ENCODE measurements at places on chromosomes 7 and 10.

DNA sequence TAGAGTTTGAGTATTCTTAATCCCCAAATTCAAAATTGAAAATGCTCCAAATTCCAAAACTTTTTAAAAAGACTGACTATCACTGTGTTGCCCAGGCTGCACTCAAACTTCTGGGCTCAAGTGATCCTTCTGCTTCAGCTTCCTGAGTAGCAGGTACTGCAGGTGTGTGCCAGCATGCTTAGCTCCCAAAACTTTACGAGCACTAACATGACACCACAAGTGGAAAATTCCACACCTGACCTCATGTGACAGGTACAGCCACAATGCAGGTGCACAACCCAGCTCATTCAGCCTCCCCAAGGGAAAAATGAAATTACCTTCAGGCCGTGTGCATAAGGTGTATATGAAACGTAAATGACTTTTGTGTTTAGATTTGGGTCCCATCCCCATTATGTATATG lies 16.5 kb downstream of the CDC123 start:
- no peak for DNase-seq

DNA sequence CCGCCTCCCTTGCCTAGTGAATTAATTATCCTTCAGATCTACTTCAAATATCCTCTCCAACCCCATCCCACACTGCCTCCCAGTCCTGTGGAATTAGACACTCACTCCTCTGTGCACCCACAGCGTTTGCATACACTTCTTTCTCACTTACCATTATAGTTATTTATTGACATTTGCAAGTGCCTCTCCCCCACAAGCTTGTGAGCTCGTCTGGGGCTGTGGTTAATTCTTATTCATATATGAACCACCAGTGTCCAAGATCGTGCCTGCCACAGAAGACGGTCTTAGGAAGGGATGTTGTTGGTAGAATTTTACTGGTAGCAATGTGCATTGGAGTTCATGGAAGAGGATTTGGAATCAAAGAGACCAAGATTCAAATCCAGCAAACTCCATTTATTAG lies 68.1 kb upstream of the AOAH start:
- no peak for DNase-seq

GRCh38 chr10:49631975-49632374 lies 18.1 kb downstream of the CHAT start:
- DNase-seq = no peak

GRCh38 chr10:90481326-90481923 lies 376.4 kb downstream of the HTR7 start:
- no peak for DNase-seq

- DNase-seq = no peak
Measured at GRCh38 chr10:105840288-105840770, 1199.2 kb downstream of the SORCS3 start.

DNA sequence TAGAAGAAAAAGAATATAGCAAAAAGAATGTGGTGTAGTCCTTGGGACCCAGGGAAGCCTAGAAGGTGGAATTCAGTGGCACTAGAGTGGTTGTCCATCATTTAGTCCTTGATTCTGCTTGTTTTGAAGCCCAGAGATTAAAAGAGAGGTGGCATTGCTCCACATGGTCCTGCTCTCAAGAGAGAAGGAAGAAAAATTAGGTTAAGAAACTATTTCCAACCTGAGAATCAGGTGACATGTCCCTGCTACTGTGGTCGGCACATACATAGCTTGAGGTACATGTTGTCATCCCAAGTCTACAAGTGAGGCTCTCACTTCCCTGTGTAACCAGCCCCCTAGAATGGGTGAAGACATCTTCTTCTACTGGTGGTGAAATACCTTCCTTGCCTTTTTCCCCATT lies at the start of gene OR9A2:
Gene OR9A2 (minus strand): TSS at position 101 of the 400 bp plus-strand sequence. CDS start 0 bp downstream, at position 101.
- DNase-seq = no peak
